ENCODE measurements at places on chromosomes 2 and 18. TPM values are rescaled to one million over a fixed set of nuclear protein-coding genes. Genes with fewer than 3 reads are reported as not detected.

DNA sequence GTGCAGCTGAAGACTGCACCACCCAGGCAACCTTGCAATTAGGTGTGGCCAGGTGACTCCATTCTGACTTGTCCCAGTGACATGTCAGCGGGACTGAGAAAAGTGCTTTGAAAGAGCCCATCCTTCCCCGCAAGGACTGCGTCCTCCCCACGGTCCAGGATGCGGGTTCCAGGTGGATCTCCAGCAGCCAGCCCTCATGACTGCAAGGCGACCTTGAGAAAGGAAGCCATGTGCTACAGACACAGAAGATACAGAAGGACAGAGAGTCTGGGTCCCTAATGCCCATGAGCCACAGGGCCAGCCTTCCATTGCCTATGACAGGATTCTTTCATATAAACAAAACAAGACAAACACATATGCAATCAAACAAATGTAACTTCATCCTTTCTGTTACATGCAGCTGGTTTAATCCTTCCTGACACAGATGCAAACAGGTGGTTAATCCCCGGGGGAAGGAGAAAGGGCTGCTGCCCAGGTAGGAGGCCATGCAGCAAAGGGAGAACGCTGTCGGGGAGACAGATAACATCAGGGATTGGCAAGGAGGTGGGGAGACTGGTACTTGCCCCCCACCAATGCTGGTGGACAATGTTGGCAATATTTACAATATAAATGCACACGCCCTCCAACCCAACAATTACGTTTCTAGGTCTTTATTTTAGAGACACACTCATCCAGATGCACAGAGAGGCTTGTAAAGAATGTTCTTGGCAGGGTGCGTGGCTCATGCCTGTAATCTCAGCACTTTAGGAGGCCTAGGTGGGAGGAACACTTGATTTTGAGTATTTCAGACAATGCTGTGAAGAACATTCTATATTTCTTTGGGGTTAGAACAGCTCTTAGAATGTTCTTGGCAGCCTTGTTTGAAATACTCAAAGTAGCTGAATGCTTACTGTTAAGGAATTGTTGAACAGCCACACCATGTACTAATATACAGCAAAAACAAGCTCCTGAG is 64.8 kb downstream of the NCAPH start:
- no peaks in the 10 kb centered on the region for H3K36me3 ChIP-seq
- no peak overlapping the region for H3K27ac ChIP-seq
- H3K27me3 ChIP-seq: no peaks in the 10 kb centered on the region

DNA sequence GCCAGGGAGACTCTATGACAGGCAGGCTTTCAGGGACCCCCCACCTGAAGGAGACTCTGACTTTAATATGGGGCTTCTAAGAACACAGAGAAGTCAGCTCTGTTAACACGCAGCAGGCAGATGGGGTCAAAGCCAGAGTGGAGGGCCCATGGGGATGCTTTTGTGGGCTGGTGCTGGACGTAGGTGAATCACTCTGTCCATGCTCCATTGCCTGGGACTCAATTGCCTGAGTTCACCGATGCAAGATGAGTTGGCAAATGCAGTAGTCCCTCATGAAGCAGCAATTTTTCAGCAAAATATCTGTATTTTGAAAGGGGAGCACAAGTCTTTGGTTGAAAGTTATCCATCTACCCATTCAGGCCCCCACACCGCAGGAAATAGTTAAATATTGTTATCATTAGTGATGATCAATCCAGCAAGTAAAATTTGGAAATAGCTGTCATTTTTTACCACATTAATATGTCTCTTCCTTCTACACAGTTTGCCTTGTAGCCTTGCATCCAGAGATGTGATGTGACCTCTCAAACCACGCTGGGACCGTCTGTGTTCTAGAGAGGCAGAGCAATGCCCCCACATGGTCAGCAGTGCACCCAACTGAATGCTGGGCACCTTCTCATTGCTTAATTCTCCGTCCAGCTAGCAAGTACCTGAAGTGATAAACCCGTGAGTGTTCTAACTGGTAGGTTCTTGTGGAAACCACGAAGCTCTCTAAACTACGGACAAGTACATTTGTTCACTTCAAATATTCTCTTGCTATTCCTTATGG is 34.8 kb upstream of the FAM110C start:
- no peaks in the 10 kb centered on the region for H3K36me3 ChIP-seq
- H3K27me3 ChIP-seq: no peaks in the 10 kb centered on the region
- DNase-seq: no peak
- H3K27ac ChIP-seq: no peak overlapping the region
- H3K4me1 ChIP-seq: no peaks in the 10 kb centered on the region
- H3K4me3 ChIP-seq: no peak overlapping the region

- no peak overlapping the region for H3K27ac ChIP-seq
- no peak overlapping the region for H3K4me3 ChIP-seq
- no peaks in the 10 kb centered on the region for H3K36me3 ChIP-seq
- H3K4me1 ChIP-seq: no peaks in the 10 kb centered on the region
Observed at GRCh38 chr2:60862642-60863041, 18.7 kb upstream of the REL start.

- no peak overlapping the region for H3K4me3 ChIP-seq
- peaks cover 4% of the 10 kb centered on the region for H3K36me3 ChIP-seq
- no peaks in the 10 kb centered on the region for H3K27me3 ChIP-seq
- peaks cover 4% of the 10 kb centered on the region for H3K4me1 ChIP-seq
- peak overlapping the region; percentile 9 for H3K27ac ChIP-seq
- DNase-seq: no peak
Observed at GRCh38 chr2:45992741-45993475, 304.3 kb upstream of the EPAS1 start.

- no peak for DNase-seq
- no peaks in the 10 kb centered on the region for H3K36me3 ChIP-seq
- no peaks in the 10 kb centered on the region for H3K27me3 ChIP-seq
Observed at GRCh38 chr2:48601349-48601748, 16.3 kb upstream of the GTF2A1L start.

SLC38A11 gene
- 0.07 TPM for total RNA-seq

OR6B2 gene
- total RNA-seq: not detected

All from psoas muscle (tissue), 8 donors.